CD4-positive, alpha-beta T cell (primary cell): ENCODE measurements at places on chromosomes 6 and 20.

GRCh38 chr6:97222903-97223302 is 60.1 kb downstream of the MMS22L start:
- no peaks in the 10 kb centered on the region for H3K27me3 ChIP-seq
- H3K27ac ChIP-seq, result no peak overlapping the region
- no peak overlapping the region for H3K4me3 ChIP-seq
- peaks cover 4% of the 10 kb centered on the region for H3K36me3 ChIP-seq
- no peak for DNase-seq

DNA sequence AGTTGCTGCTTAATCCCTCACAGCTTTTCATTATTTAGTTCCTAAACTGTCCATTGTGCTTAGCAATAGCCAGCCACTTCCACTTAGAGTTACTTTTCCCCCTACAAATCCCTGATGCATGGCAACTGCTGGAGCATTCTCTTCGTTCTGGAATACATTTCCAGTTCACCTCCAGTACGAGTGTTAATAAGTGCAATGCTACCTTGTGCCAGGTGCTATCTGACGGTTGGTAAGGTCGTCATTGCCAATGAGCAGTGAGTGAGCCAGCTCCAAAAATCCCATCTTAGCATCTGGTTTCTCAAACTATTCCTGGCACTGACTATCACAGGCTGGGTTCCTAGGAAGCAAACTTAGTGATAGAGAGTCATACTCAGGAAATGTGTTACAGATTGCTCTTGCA is 114.1 kb upstream of the ADGRF1 start:
- H3K27ac ChIP-seq, result no peak overlapping the region
- H3K4me3 ChIP-seq, result no peak overlapping the region
- H3K4me1 ChIP-seq, result no peaks in the 10 kb centered on the region
- DNase-seq, result no peak

- H3K4me3 ChIP-seq, result no peak overlapping the region
- H3K27me3 ChIP-seq, result no peaks in the 10 kb centered on the region
- H3K4me1 ChIP-seq, result no peaks in the 10 kb centered on the region
- no peak for DNase-seq
Observed at GRCh38 chr20:42902509-42902908, 287.2 kb downstream of the PTPRT start.

DNA sequence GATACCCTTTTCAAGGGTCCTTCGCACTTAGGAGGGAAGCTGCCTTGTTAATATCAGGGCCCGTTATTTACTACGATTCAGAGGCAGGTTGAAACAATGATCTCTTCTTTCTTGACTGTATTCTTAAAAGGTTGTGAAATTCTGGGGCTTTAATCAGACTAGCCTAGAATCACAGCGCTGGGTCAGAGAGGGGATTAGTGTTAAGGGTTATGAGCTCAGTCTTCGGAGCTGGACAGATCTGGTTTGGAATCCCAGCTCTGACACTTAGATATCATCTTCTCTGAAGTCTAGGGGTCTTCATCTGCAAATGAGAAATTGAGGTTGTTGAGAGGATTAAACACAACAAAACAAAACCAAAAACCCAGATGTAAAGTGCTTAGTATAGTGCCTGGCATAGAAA is 77.4 kb downstream of the CD83 start:
- H3K4me3 ChIP-seq, result no peak overlapping the region
- no peaks in the 10 kb centered on the region for H3K4me1 ChIP-seq
- H3K27me3 ChIP-seq, result peaks cover 2% of the 10 kb centered on the region
- H3K27ac ChIP-seq, result no peak overlapping the region
- no peak for DNase-seq
- no peaks in the 10 kb centered on the region for H3K36me3 ChIP-seq

- H3K36me3 ChIP-seq, result peaks cover 5% of the 10 kb centered on the region
- no peaks in the 10 kb centered on the region for H3K4me1 ChIP-seq
- no peak overlapping the region for H3K4me3 ChIP-seq
- H3K27ac ChIP-seq, result no peak overlapping the region
- DNase-seq, result no peak
Observed at GRCh38 chr6:149445095-149445466, 39.7 kb downstream of the ZC3H12D start.

DNA sequence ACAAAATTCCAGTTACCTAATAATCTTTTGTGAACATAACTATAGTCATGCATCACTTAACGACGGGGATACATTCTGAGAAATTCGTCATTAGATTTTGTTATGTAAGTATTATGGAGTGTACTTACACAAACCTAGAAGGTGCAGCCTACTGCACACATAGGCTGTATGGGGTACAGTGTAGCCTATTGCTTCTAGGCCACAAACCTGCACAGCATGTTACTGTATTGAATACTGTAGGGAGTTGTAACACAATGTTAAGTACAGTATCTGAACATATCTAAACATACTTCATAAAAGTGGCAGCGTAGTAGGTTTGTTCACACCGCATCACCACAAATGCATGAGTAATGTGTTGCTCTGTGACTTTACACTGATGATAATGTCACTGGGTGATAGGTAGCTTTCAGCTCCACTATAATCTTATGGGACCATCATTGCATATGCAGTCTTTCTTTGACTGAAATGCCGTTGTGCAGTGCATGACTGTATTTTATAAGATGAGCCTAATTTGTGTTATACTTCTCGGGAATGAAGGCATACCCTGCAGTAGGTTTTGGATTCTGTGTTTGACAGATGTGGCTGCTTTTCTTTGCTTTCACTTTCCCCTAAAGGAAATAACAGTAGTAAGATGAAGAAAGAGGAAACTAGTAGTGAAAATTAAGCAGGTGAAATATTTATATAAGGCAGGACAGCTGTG is 365.6 kb downstream of the FARS2 start:
- no peaks in the 10 kb centered on the region for H3K36me3 ChIP-seq
- H3K4me3 ChIP-seq, result peak overlapping the region; percentile 11
- H3K4me1 ChIP-seq, result peaks cover 13% of the 10 kb centered on the region
- no peak for DNase-seq

- H3K27ac ChIP-seq, result no peak overlapping the region
- no peak overlapping the region for H3K4me3 ChIP-seq
- H3K4me1 ChIP-seq, result no peaks in the 10 kb centered on the region
- peaks cover 4% of the 10 kb centered on the region for H3K36me3 ChIP-seq
- no peaks in the 10 kb centered on the region for H3K27me3 ChIP-seq
Observed at GRCh38 chr20:17594443-17594842, 24.6 kb downstream of the DSTN start.

GRCh38 chr6:92174398-92175073 is 1244.8 kb downstream of the EPHA7 start:
- H3K36me3 ChIP-seq, result no peaks in the 10 kb centered on the region
- H3K4me1 ChIP-seq, result no peaks in the 10 kb centered on the region
- no peak for DNase-seq
- no peak overlapping the region for H3K4me3 ChIP-seq
- H3K27ac ChIP-seq, result no peak overlapping the region
- H3K27me3 ChIP-seq, result no peaks in the 10 kb centered on the region

- no peaks in the 10 kb centered on the region for H3K4me1 ChIP-seq
- no peak overlapping the region for H3K27ac ChIP-seq
- no peaks in the 10 kb centered on the region for H3K36me3 ChIP-seq
- H3K4me3 ChIP-seq, result no peak overlapping the region
- no peak for DNase-seq
Observed at GRCh38 chr6:65436281-65436680, 270.7 kb downstream of the EYS start.

DNA sequence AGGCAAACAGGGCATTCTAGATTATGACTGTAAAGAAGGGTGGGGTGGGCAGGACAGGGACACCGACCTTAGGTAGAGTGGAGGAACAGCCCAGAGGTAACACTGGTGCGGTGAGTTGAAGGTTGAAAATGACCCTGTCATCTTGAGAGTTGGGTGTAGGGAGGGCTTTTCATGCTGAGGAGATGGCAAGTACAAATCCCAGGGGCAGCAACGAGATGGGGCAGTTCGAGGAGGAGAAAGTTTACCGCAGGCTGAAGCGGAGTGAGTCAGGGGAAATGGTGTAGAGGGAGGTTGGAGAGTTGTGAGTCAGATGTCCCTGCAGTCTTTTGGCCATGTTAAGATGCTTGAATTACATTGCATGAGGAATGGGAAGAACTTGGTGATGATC is 101.1 kb downstream of the HIVEP1 start:
- DNase-seq, result no peak
- H3K27me3 ChIP-seq, result no peaks in the 10 kb centered on the region
- peaks cover 38% of the 10 kb centered on the region for H3K4me1 ChIP-seq

DNA sequence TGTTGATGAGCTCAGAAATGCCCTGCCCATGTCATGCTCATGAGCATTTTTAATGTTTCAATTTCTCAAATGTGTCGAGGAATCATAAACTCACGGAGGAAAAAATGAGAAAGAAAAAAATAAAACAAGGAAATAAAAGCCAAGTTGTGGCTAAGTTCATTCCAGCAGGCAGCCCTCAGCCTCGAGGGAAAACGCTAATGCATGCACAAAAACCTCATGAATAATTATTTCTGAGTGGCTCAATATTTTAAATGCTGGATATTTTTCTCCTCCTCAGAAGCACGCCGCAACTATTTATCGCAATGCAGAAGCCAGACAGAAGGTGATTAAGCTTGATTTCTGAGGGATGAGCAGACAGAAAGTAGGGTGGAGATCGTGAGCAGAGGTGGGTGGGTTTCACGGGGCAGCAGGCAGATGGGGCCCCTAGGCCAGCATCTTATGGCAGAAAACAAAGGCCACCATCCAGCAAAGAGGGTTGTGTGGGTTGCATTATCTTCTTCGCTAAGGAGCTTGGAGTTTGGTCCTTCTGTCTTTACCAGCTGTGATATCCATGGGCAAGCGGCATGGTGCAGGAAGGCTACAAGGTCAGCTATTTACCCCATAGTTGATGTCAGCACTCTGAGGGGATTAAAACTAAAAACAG is 151.5 kb upstream of the LRFN2 start:
- peaks cover 4% of the 10 kb centered on the region for H3K27me3 ChIP-seq
- no peak overlapping the region for H3K4me3 ChIP-seq
- DNase-seq, result no peak

DNA sequence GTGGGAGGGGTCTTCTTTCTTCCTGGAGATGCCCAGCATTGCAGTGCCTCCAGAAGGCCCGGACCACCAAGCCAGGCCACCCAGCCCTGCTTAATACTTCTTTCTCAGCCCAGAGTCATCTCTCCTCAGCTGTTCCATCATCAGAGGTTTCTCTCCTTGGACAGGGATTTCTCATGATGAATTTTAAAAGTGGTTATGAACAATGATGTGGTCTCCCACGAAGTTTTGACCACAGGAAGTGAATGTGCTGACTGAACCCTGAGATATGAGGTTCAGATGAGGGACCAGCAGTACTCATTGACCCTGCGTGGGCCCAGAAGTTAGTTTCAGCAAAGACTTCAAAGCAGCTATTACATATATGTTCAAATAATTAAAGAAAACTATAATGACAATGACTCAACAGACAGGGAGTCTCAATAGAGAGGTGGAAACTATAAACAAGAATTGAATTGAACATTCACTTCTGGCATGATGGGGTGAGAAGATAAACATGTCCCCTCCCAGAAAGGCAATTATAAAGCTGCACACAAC is 114.5 kb upstream of the SLC22A16 start:
- H3K4me3 ChIP-seq, result no peak overlapping the region
- peaks cover 10% of the 10 kb centered on the region for H3K4me1 ChIP-seq
- no peak for DNase-seq
- no peaks in the 10 kb centered on the region for H3K36me3 ChIP-seq
- no peak overlapping the region for H3K27ac ChIP-seq

DNA sequence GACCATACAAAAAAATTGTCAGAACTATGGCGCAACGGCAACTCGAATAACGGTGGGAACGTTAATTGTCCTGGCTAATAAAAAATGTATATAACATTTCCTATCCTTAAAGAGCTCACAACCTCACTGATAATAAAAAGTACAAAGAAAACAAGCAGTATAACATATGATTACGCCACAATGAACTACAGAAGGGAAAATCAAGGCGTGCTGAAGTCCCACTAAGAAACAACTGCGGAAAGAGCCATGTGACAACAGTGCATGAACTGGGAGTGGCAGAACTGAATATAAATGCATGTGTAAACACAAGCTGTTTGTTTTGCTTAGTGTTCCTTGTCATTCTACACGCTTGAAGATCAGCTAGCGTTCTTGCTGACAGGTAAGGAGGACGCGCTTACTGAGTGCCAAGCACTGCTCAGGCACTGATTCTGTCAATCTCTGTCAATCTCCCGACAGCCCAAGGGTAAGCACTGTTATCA is 466 bp upstream of the PSMB1 start:
- peaks cover 37% of the 10 kb centered on the region for H3K36me3 ChIP-seq
- H3K27me3 ChIP-seq, result no peaks in the 10 kb centered on the region
- peak overlapping the region; percentile 93 for H3K27ac ChIP-seq

DNA sequence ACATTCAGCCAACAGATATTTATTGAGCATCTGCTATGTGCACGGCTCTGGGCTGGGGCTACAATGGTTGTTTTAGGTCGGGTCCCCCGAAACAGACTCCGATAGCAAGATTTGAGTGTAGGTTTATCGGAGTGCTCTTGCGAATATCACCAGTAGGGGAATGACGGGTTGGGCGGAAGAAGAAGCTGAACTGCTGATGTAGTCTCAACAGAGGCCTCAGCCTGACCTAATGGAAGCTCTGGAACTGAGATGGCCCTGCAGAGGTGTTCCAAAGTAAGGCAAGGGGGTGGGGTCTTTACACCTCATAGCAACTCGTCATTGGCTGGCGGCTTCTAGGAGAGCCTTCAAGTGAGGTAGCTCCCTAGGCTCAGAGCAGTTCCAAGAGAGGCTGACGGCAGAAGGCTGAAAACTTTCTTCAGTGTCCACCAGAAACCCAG is 1.1 kb downstream of the L3MBTL1 start:
- no peak overlapping the region for H3K4me3 ChIP-seq
- peaks cover 15% of the 10 kb centered on the region for H3K4me1 ChIP-seq
- no peak overlapping the region for H3K27ac ChIP-seq
- no peaks in the 10 kb centered on the region for H3K36me3 ChIP-seq
- DNase-seq, result no peak
- H3K27me3 ChIP-seq, result peaks cover 21% of the 10 kb centered on the region

DNA sequence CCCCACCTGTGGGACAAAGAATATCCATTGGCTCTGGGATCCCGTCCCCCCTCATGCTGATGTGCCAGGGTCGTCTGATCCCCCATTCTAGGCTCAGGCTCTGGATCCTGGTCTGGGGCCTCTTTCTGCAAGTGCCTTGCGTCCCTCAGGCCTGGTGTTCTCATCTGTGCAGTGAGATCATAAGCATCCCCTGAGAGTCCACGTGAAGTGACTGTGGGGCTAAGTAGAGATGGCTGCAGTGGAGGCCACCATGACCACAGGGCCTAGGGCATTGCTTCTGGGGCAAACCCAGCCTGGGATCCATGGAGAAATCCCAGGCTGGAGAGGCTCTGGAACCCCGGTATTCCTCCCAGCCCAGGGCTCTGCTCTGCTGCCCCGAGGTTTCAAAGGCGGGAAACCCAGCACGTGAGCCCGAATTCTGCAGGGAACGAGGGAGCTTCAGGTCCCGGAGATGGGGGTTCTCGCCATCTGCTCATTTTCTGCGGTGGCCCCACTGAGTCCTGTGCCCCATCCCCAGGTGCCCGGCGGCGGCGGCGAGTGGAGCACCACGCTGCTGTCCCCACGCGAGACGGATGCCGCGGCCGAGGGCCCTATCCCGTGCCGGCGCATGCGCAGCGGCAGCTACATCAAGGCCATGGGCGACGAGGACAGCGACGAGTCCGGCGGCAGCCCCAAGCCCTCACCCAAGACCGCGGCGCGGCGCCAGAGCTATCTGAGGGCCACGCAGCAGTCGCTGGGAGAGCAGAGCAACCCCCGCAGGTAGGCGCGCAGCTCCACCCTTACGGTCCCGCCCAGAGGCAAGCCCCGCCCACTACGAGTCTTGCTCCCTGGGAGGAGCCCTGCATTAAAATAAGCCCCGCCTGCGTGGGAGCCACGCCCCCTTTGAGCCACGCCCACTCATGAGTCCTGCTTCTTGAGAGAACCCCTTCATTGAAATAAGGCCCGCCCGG is 105.5 kb upstream of the MYL9 start:
- DNase-seq, result peak; percentile 78
- no peaks in the 10 kb centered on the region for H3K36me3 ChIP-seq
- H3K27me3 ChIP-seq, result no peaks in the 10 kb centered on the region
- peak overlapping the region; percentile 42 for H3K4me3 ChIP-seq

GRCh38 chr6:28607990-28608389 is 82.3 kb downstream of the GPX5 start:
- peaks cover 28% of the 10 kb centered on the region for H3K27me3 ChIP-seq
- H3K4me3 ChIP-seq, result no peak overlapping the region
- H3K36me3 ChIP-seq, result no peaks in the 10 kb centered on the region
